ENCODE measurements at places on chromosomes 3 and 15.
A peak's percentile ranks its signal among the peaks of the same experiment; 100 is the strongest.

DNA sequence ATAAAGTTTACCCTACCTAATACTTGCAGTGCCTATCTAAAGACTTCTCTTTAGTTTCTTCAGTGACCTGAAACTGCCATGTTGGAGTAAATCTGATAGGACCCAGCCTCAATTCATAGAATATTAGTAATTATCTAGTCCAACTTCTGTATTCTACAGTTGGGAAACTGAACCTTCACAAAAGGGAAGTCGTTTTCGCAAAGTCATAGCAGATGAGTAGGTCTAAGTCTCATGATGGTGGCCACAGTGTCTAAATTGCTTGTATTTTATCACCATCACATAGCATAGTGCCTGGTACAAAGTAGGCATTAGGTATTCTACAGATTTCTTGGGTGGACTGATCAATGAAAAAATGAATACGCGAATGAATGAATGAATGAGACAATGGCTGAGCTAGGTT is 8.4 kb downstream of the GMNC start:
- ATAC-seq: no peak

- ATAC-seq: peak; percentile 54
Observed at GRCh38 chr3:141659821-141660613, 78.1 kb upstream of the RNF7 start.

DNA sequence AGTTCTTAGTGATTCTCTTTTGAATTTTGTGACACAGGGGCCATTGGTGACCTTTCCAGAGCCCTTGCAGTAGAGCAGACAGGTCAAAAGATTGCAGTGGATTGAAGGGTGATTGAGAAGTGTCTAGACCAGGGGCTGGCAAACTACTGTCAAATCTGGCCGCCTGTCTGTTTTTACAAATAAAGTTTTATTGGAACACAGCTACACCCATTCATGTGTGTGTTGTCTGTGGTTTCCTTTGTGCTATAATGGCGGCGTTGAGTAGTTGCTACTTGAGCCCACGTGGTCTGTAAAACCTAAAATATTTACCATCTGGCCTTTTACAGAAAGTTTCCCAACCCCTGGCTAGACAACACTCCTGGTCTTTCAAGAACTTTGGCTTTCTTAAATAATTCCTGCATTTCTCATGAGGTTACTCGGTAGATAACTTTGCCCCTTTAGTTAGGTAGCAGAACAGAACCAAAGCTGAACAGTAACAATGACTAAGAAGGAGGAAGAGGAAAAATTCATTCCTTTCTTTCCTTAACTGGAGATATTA is 265.1 kb upstream of the NR2E3 start:
- no peak for ATAC-seq

DNA sequence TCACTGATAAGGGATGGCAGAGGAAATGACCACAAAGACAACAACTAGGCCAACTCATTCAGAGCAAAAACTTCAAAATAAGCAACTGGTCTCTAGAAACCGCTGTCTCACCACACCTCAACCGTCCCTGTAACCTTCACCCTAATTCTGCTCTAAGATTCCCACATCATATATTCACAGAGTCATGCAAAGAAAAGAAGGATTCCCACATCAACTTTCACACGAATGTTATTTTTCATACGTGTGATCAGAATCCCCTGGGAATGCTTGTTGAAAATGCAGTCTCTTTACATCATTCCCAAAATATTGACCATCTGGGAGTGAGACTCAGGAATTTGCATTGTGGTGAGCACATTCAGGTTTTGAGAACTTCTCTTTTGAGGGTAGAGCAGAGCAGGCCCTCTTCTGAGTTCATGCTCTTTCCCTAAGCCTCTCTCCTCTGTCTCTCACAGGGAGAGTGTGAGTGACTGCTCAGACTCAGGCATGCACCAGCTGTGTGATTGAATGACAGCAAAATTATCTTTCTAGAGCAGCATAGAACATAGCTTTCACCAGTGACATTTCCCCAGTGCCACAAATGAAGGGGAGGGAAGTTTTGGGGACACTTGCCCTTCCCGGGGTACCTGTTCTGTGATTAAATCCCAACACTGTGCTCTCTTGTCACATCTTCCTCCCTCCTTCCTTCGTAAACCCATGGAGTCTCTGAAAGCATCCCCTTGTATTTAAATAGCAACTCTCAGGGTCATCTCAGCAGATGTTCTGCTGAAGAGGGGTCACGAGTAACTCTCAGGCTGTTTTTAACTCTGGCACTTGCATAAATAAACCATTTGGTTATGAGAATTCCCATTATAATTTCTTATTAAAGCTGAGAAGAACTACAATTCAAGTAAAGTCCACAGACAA is 170.9 kb downstream of the PLCL2 start:
- no peak for ATAC-seq

- ATAC-seq: no peak
Observed at GRCh38 chr15:58087871-58088270, 22.4 kb upstream of the ALDH1A2 start.

GRCh38 chr15:62769604-62770003 is 272.9 kb upstream of the TPM1 start:
- ATAC-seq: peak; percentile 55

DNA sequence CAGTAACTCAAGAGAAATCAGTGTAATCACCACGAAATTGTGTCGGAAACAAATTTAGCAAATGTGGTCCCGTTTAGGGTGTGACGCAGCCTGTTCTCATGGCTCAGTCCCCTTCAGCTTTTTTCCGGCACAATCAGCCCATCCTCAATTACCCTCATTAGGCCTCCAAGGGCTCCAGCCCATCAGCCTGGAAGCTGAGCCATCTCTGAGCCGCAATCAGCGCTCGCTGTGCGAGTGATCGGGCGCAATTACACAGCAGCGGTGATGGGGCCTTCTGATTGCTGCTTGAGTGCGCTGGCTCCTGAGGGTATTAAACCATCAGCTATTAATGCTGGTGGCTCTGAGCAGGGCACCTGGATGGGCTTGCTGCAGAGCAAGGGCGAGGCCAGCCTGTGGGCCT is 55.6 kb downstream of the PLXNA1 start:
- ATAC-seq: no peak

DNA sequence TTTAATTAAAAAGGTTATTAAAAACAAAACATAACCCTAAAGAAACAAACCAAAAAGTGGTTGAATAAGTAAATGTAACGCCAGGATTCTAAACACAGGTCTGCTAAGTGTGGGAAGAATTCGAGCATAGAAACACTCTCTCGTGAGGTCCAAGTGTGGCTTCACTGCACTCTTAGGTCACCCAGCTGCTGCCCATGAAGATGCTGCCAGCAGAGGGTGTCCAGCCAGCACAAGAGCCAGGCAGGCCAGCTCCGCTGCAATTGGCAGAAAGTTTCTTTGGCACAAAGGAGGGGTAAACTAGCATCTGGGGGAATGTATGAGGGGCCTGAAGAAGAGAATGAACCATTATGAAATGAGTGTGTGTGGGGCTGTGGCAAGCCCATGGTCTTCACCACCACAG is 215.7 kb upstream of the FEZF2 start:
- ATAC-seq: no peak

DNA sequence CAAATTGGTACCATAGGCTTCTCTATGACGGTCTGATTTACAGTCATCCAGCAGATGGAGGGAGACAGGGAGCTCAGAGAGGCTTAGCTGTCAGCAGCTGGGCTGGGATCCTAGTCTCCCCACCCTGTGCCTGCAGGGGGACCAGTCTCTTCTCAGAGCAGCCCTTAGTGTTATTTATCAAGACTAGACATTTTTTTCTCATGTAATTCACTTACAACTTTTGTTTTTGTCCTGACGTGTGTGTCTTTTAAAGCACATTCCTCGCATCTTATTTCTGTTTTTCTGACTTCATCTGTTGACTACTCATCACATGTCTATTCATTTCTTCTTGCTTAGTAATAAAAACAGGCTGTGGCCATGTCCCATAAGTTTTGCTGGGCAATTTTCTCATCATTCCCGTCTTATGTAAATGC is 116.1 kb downstream of the KLF13 start:
- ATAC-seq: peak; percentile 26

GRCh38 chr3:52934630-52935530 is 37.5 kb upstream of the STIMATE start:
- ATAC-seq: peak; percentile 69

DNA sequence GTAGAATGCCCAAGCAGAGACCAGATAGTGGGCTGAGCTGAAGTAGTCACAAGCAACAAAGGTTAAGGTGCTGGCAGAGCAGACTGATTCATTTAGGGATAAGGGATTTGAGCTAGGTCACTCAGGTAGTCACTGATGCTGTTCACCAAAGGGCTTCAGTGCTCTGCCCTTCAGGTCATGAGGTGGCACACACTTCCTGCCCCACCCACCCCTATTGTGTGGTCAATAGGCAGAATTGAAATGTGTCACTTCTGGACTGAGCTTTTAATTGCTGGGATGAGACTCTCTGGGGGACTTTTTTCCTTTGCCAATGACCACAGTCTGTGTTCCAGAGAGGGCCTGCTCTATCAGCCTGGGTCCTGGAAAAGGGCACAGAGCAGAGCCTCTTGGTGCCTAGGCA is 2.9 kb upstream of the DIS3L start:
- ATAC-seq: peak; percentile 46

DNA sequence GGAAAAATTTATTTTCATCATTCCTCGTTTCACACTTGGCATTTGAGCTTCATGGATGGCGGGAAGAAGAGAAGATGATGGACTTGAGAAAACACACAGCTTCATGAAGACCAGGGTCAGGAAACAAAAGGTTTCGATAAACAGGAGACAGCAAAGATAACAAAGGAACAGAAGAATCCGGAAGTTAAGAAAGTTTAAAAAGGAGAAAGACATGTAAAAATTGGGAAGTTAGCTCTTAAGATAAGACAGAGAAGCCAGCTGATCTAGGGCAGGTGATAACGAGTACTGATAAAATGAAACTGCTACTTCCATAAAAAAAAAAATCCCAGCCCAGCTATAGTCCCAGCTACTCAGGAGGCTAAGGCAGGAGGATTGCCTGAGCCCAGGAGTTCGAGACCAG is 23.9 kb downstream of the IL5RA start:
- no peak for ATAC-seq

- ATAC-seq: peak; percentile 1
Observed at GRCh38 chr3:58180940-58181587, 29.7 kb downstream of the DNASE1L3 start.

- ATAC-seq: no peak
Observed at GRCh38 chr3:172369590-172370259, 78.5 kb downstream of the GHSR start.

DNA sequence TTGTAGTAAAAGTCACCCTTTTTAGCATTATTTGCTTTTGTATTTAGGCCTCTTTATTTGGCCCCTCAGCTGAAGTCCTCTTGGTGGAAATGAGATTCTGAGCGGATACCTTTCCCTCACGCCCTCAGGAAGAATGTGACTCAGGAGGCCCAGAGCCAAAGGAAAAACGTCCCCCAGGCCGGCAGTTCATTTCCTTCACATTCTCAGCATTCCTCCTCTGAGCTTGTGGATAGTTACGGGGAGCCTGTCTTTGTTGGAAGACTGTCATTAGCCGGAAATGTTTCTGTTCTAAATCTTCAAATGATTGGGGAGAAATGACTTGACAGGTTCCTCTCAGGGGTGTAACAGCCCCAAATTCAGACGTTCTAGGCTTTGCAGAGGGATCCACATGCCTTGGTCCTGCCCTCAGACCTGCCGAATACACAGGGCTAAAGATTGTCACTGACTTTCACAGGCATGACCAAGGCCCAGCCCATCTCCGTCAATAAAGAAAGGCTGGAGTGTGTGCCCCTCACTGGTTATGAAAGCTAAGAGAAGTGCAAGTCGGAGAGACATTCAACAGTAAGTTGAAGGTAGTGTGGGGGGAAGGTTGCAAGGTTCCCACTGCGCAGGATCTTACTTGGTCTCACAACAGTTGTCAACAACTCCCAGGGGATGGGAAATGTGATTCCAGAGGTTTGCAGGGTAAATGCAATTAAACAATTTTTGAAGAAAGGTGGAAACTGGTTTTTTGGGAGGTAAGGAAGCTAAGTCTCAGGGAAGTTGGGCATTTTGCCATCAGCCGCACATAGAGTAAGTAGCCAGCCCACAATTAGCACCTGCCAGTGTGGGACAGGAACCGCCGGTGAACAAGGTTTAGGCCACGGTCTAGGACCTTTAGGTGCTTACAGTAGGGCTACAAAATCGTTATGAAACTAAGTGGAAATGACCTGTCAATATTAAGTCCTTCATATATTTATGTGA is 39.7 kb upstream of the MYZAP start:
- no peak for ATAC-seq

DNA sequence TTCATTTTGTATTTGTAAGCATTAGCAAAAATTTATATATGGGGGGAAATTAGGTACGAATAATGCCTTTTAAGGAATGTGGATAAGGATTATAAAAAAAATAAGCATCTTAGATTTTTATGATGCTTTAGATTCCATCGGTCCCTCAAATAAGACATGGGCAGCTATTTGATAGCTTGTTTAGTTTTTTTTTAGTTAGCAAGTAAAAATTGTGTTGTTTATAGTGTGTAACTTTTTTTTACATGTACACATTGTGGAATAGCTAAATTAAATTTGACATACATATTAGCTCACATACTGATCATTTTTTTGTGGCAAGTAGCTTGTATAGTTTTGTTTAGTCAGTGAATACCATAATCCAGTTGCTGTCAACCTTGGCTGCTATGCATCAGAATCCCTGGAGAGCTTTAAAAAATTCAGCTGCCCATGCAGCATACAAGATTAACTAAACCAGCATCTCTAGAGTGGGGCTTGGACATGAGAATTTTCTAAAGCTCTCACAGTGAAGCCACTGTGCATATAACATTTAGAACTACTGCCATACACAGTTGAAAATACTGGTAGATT is 53.9 kb downstream of the TMOD3 start:
- no peak for ATAC-seq

- ATAC-seq: no peak
Observed at GRCh38 chr15:48546296-48546695, 99.2 kb downstream of the FBN1 start.

GRCh38 chr3:171936191-171936841 is 93.2 kb downstream of the TMEM212 start:
- ATAC-seq: peak; percentile 94

- no peak for ATAC-seq
Observed at GRCh38 chr15:63891768-63892133, 58.0 kb upstream of the HERC1 start.

DNA sequence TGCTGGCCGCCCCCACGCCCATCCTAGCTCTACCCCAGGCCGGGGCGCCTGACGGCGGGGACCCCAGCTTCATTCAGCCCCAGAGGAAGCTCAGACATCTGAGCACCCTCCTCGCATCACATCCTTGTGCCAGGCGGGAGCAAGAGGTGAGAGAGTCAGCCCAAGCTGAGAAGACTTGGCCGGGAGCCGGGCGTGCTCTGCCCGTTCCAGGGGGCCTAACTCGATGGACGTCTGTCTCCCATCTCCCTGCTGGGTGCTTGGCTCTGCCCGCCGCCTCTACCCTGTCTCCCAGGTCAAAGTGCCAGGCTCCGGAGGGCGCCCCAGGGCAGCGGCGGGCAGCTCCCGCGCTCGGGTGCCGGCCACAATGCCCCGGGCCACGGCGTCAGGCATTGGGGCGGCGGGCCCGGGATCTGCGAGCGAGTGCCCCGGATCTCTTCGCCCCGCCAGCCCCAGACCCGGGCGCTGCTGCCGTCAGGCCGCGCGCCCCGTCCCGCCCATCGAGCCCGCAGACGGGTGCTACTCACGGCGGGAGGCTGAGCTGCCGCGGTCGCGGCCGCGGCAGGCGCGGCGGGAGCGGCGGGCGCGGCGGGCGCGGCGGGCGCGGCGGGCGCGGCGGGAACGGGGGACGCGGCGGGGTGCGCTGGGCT is 388 bp downstream of the DAPK2 start:
- ATAC-seq: peak; percentile 39
